Stimulated activated CD8-positive, alpha-beta memory T cell treated with anti-CD3 and anti-CD28 coated beads, Interleukin-4, amount 100 ng/mL, for 4 hours (primary cell): ENCODE measurements at places on chromosomes 11 and 22.
A peak's percentile ranks its signal among the peaks of the same experiment; 100 is the strongest.

GRCh38 chr11:22331771-22332170 is 6.4 kb upstream of the SLC17A6 start:
- DNase-seq = no peak

DNA sequence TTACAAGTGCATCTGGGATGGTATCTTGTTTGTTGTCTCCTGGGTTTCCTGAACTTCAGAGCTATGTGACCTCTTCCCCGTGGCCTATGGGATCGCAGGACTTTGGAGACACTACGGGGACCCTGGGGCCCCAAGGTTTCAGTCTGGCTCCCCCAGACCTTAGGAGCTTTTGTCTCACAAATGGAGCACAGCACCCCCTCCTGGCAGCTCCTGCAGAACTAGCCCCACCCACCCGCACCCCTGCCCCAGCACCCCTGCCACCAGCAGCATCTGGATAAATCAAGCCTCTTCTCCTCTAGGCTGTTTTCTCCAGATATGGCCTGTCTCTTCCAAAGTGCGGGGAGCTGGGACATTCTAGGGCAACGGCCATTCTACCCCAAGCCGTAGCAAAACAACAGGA is 10.4 kb downstream of the RCOR2 start:
- DNase-seq = no peak

DNA sequence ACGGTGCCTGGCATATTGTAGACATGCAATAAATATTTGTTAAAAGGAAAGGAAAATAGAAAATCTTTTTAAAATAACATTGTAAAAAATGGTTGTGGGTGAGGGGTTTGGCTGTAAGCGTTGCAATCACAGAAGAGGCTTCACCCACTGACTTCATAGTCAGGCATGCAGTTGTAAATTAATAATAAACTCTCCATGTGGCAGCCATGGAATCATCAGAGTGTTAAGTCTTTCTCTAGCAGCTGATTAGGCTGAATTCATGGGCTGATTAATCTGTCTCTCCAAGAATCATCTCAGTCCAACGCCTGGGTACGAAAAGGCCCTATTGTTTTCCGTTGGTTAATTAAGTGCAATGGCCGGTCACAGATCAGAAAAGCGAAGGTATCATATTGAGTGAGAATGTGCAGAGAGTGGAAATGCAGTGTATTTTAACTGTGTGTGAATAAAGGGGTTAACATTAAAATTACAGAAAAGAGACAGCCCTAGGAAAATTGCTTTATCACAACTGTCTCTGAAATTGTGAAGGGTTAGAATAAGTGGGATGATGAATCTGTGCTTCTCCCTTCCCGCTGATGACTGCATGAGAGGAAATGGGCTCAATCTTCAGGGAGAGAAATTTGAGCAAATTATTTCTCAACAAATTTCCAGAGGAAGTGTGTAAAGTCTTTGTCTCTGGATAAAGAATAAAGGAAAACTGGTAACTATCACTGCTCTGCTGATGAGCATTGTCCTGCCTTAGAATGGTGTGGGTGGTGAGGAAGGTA is 269.0 kb downstream of the FAM76B start:
- no peak for DNase-seq

- no peak for DNase-seq
These were observed 54.4 kb downstream of the STIM1 start for GRCh38 chr11:3909901-3910300.

DNA sequence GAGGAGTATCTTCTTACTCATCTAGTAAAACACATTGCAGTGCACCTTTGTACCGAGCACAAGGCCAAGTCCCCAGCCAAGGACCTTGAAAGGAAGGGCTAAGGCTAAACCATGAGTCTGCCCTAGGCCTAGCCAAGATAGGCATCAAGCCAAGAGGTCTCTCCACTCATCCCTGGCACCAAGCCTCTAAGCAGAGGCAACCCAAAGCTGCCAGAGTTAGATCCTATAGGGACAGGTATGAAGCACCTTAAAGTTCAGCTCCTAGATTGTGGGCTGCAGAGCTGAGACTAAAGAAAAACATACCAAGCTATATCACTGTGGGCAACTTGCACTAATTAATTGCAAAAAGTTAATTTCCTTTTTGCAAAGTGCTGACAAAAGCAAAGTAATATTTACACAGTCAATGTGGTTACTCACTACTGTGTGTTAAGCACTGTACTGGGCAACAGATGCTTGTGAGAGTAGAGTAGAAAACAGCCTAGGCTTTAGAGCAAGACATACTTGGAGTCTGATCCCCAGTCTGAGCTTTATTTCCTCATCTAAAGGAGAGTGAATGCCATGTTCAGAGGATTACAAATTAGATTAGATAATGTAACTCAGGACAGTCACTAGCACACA is 7.2 kb downstream of the COA4 start:
- DNase-seq = no peak

DNA sequence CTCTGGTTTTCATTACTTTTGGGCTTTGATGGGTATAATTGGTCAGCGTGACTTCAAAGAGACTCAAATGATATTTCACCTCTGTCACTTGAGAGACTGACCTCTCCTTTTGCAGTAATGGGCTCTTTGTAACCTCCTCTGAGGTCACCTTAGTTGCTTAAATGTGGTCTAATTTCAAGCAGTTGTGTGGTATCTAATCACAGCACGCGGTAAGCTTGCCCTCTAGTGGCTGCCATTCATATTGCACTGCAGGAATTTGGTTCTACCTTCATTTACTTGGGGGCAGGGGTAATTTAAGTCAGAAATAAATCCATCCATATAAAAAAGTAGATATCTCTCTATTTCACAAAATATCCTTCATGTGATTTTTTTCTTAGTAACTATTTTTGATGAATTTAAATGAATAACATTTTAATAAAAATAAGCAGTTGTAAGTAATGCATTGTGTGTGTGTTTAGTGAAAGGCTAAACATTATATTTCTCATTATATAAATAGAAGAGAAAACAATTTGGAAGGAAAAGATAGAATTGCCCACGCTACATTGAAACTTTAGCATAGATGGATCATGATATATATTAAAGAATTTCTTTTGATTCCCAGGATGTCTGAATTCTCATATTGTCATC is 55.0 kb upstream of the ANO3 start:
- DNase-seq = peak; percentile 7

DNA sequence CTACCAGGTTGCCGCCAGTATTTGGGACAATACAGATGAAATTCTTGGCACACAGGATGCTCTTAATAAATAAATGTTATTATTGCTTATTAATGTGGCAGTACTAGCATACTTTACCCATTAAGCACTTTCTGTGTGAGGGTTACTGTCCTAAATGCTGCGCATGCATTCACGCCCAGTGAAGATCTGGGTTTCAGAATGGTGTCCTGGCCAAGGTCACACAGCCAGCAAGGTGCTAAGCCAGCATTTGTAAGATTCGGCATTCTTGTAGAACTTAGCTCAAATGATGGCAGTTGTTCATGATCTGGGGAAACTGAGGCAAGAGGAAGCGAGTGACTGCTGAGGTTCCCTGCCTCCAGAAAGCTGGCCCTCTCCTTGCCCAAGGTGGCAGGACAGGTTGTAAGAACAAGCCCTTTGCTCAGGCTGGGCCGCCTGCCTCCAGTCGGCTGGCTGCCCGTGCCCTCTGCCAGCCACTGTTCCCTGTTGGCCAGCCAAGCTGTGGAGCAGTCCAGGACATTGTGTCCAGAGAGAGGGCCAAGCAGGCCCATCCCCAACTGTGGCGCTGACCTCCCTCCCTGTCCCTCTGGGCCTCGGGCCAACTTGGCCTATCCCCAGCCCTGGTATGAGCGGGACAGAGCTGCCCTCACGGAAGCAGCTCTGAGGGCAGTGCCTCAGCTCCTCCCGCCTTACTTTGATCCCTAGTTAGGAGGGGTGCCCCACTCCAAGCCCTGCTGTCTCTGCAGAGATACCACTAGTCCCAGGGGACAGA is 28.8 kb downstream of the TOB2 start:
- no peak for DNase-seq

GRCh38 chr22:24994070-24994763 is 41.7 kb downstream of the KIAA1671 start:
- no peak for DNase-seq

- no peak for DNase-seq
These were observed 1.3 kb upstream of the BDNF start for GRCh38 chr11:27701355-27702105.

GRCh38 chr22:46871826-46872225 is 109.4 kb downstream of the TBC1D22A start:
- DNase-seq = no peak

DNA sequence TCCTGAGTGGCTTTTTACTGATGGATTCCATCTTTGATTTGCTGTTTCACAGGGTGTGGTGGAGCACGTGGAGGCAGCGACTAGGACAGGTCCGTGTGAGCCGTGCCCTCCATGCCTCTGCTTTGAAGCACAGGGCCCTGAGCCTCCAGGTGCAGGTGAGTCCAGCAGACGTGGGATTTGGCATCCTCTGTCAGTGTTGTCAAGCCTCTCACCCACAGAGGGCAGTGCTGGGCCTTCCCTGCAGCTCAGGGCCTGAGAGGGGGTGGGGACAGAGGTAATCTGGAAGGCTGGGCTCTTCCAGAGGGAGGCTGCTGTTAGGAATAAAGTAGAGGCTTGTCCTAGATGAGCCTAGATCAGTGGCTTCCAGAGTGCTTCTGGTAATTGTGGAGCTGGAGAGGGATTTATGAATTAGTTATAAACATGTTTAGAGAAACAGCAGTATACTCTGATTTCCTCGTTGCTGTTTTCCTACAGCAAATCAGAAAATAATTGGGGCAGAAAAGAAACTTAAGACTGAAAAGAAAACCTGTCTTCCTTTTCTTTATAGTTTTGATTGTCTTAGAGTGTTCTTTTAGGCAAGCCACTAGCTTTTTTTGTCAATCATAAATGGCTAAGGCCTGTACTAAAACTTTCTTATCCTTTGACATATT is 65.0 kb downstream of the SFI1 start:
- DNase-seq = no peak

DNA sequence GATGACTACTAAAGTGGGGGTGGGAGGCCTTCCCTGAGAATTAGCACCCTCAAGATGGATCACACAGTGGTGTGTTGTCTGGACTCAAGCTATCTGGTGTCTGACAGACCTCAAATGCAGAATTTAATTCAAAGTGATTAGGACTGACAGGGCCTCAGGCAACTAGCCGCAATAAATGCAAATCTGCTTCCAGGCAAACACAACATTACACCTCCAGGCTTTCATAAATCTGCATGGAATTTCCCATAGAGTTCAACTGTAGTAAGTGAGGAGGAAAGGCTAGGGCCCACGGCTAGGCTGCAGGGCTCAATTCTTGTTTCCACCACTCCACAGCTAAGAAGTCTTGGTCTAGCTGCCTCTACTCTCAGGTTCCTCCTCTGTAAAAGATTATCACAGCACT is 331.4 kb downstream of the LARGE1 start:
- DNase-seq = no peak

- DNase-seq = no peak
These were observed 1.4 kb downstream of the TENM4 start for GRCh38 chr11:79439410-79439885.

DNA sequence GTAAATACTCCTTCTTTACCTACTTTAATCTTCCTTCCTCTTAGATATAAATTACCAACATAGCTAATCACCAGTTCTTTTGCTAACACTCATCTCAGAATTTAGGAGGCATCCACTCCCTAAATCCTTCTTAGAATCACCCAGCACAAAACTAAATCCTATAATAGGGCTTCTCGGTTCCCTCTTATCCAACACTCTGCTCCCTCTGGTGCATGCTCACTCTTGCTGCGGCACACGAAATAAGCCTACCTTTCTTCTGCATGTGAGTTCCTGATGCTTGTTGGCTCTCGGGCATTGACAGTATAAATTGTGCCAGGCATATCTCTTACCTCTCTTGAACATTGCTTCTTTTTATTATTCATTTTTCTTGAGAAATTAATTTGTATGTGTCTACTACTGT is 61.0 kb downstream of the OR5AK2 start:
- DNase-seq = no peak

GRCh38 chr11:109155291-109155690 is 266.7 kb upstream of the C11orf87 start:
- DNase-seq = no peak

GRCh38 chr11:85525686-85526085 is 101.5 kb downstream of the DLG2 start:
- DNase-seq = no peak

DNA sequence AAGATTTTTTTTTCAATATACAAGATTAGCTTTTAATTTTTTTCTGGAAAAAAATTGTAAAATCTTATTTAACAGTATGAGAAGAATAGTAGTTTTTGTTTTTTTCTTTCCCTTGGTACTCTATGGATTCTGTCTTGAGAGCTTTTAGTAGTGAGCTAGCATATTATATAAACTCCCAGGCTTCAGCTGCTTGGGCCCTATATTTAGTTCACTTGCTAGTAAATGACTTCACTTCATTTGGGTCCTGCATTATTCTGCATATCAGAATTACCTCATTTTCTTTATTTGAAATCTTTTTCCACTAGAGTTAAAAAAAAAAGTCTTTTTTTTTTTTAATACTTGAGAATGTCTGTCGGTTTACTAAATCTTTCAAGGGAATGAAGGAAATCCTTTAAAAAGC is 33.1 kb downstream of the HIPK3 start:
- no peak for DNase-seq
